ENCODE measurements at places on chromosomes 12 and 14. TPM values are rescaled to one million over a fixed set of nuclear protein-coding genes. Genes with fewer than 3 reads are reported as not detected.

Gene RASSF3
- total RNA-seq = 37.7 TPM

Gene DIO2
- total RNA-seq = 3.3 TPM

Gene BHLHE41
- 2.3 TPM for total RNA-seq

Gene SIRT4
- total RNA-seq = 2.5 TPM

Gene NUP37
- total RNA-seq = 38.3 TPM

Gene VWF
- total RNA-seq = 0.26 TPM

Gene FGD6
- total RNA-seq = 5.6 TPM

Gene MYO1H
- not detected for total RNA-seq

Gene FOXN4
- total RNA-seq = not detected

DNA sequence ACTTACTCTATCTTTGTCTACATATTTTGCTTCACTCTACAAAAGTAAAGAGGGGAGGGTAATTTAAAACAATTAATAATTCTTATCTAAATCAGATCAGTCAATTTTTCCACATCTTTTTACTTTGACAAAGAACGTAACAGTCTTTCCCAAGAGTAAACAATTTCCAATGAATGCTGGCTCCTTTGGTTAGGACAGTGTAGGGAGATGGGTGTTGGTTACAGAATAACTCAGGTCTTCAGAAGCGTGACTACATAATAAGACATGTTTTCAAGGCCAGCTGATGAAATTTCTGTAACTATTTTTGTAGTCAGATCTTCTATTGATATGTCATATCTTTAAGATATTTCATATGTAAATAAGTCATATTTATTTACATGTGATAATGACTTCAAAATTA, 183.0 kb upstream of the CAND1 start:
- no peak for DNase-seq
- H3K27me3 ChIP-seq = no peaks in the 10 kb centered on the region
- H3K4me1 ChIP-seq = no peaks in the 10 kb centered on the region
- H3K27ac ChIP-seq = no peak overlapping the region

DNA sequence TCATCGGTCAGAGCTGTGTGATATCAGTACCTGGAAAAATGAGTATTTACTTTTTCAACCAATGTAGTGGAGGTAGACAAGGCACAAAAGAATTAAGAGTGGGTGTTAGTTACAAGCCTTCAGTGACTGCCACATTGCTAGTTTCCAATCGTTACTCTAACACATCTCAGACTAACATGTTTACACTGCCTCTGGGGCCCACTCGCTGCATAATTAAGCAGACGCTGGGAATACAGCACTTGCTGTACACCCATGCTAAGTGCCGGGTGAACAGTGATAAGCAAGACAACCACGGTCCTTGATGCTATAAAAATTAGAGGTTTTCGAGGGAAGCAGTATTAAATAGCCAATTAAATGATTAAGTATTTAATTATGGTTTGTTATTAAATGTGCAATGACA, 1147.6 kb downstream of the AACS start:
- H3K4me1 ChIP-seq = no peaks in the 10 kb centered on the region
- no peaks in the 10 kb centered on the region for H3K27me3 ChIP-seq
- no peak overlapping the region for H3K4me3 ChIP-seq
- DNase-seq = no peak
- H3K36me3 ChIP-seq = no peaks in the 10 kb centered on the region

DNA sequence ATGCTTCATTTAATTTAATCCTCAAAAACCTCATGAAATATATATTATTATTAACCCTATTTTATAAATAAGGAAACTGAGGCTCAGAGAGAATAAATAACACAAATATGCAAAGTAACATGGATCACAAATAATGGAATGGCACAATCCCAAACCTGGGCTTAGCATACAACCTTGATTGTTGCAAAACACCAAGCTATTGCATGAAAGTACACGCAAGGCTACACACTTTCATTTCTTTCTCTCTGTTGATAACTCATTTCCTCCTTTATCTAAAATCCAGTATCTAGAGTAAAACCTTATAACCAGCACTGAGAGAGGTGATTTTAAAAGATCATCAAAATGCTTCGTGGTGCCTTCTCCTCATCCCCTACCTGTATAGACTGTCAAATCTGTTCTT, 2.8 kb upstream of the DAAM1 start:
- peaks cover 3% of the 10 kb centered on the region for H3K4me1 ChIP-seq
- DNase-seq = no peak
- no peak overlapping the region for H3K27ac ChIP-seq
- no peak overlapping the region for H3K4me3 ChIP-seq
- H3K36me3 ChIP-seq = no peaks in the 10 kb centered on the region
- H3K27me3 ChIP-seq = no peaks in the 10 kb centered on the region

DNA sequence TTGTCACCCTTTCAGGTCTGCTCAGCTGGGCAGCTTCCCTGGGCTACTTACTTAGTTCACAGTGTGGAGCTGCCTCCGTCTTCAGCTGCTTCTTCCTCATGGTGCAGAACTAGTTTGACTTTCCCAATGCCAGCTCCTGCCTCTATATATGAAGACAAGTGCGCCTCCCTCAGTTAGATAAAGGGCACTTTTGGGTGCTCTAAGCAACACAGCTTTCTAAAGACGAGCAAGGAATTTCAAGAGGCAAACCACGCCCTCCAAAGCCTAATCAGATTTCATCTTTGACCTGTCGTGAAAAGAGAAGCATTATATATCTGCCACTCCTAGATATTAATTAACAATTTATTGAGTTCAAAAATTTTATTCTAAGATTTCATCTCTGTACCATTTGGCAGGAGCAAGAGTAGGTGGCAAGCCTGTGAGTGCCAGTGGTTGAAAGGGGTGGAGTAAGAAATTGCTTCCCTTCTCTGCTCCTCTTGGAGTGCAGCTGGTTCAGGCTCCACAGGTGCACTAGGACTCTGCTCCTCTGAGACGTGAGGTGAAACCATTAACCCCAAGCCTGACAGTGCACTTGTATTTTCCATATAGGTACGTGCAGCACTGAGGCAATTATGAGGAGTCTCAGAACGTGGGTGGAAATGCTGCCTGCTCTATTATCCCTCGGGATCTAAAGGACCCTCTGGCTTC, 2.1 kb upstream of the SLC11A2 start:
- H3K36me3 ChIP-seq = no peaks in the 10 kb centered on the region
- no peaks in the 10 kb centered on the region for H3K27me3 ChIP-seq
- no peak overlapping the region for H3K4me3 ChIP-seq
- no peak overlapping the region for H3K27ac ChIP-seq

GRCh38 chr12:93019975-93020630, 91.0 kb upstream of the EEA1 start:
- DNase-seq = no peak
- H3K36me3 ChIP-seq = no peaks in the 10 kb centered on the region
- no peak overlapping the region for H3K4me3 ChIP-seq
- H3K4me1 ChIP-seq = no peaks in the 10 kb centered on the region

DNA sequence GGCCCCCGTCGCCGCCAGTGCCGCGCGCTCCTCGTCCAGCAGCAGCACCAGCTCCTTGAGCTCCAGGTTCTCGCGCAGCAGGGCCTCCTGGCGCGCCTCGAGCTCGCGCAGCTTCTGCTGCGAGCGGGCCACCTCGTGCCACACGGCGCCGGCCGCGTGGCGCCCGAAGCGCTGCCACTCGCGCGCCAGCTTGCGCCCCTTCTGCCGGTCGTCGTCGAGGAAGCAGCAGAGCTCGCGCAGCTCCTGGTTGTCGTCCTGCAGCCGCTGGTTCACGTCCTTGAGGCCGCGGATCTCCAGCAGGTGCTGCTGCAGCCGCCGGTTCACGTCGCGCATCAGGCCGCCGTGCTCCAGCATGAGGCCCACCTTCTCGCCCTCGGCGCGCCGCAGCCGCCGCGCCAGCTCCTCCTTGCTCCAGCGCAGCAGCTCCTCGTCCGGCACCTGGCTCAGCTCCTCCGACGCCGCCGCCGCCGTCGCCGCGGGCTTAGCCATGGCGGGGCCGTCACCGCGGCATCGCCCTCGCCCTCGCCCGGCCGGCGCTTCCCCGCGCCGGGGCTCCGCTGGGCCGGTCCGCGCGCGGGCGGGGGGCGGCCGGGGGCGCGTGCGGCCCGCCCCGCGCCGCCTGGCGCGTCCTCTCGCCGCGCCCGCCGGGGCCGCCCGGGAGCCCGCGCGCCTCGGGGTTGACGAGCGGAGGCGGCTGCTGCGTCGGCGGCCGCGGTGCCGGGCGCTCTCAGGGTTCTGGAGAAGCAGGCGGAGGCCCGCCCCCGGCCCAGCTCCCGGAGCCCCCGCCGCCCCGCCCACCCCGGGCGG, at the start of gene CCDC85C:
CCDC85C (minus strand) TSS at position 737 of the 807 bp plus-strand sequence; CDS start at position 489, 248 bp downstream.
- H3K4me1 ChIP-seq = peaks cover 3% of the 10 kb centered on the region
- no peaks in the 10 kb centered on the region for H3K27me3 ChIP-seq
- peak within 1 kb of the TSS; percentile 56 for H3K27ac ChIP-seq
- no peaks in the 10 kb centered on the region for H3K36me3 ChIP-seq

DNA sequence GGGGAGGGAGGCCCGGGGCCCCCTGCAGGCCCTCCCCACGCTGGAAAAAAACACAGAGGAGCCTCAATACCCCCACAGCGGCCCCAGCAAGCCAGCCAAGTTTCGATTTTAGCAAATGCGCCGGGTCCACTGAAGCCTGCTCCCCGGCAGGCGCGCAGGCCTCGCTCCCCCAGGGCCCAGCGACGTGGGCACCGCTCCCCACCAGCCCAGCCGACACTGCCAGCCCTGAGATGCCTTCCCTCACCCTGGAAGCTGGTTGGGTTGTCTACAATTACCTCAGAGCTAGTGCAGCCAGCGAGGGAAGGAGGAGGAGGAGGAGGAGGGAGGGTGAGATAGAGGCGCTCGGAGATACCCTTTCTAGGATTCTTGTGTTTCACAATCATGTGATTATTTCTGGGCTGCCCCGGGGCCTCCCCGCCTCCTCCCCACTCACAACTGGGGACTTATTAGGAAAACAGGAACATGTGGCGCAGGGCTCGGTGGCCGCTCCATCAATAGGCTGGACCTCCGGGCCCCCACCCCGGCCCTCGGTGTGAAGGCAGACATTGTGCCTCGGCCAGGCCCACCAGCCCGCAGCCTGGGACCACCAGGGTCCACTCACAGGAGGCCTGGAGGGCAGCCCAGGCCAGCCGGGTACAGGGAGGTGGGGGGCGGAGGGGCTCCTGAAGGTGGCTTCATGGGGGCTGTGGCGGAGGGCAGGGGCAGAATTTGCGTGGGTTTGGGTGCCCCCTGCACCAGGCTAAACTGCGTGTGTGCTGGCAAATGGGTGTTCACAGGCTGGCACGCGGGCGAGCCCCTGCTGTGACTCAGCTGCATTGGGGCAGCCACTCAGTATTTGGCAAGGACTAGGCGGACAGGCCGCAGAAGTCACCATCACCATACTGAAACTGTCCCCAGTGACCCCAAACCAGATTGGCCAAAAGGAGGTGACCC, 109.9 kb downstream of the NCOR2 start:
- peaks cover 27% of the 10 kb centered on the region for H3K4me1 ChIP-seq
- H3K36me3 ChIP-seq = peaks cover 11% of the 10 kb centered on the region
- no peak overlapping the region for H3K4me3 ChIP-seq
- H3K27ac ChIP-seq = peak overlapping the region; percentile 13

GRCh38 chr14:32109676-32110547, 32.8 kb downstream of the ARHGAP5 start:
- no peaks in the 10 kb centered on the region for H3K27me3 ChIP-seq
- no peak overlapping the region for H3K27ac ChIP-seq
- no peaks in the 10 kb centered on the region for H3K4me1 ChIP-seq
- peak; percentile 93 for DNase-seq

DNA sequence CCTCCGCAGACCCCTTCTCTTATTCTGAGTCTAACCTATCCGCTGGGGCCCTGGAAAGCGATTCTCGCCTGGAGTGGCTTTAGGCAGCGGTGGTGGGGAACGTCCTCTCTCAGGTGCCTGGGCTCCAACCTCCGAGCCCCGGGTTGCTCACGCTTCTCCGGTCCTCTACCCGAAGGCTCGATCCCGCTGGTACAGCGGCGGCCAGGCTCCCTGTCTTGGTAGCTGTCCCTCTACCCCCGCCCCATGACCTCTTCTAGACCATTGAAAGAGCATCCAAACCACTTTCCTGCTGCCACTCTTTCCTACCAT, 505 bp upstream of the HEBP1 start:
- DNase-seq = no peak
- peak overlapping the region; percentile 72 for H3K4me3 ChIP-seq
- H3K27me3 ChIP-seq = no peaks in the 10 kb centered on the region
- H3K27ac ChIP-seq = peak overlapping the region; percentile 81
- no peaks in the 10 kb centered on the region for H3K36me3 ChIP-seq

- H3K4me1 ChIP-seq = no peaks in the 10 kb centered on the region
- H3K27ac ChIP-seq = no peak overlapping the region
- no peaks in the 10 kb centered on the region for H3K27me3 ChIP-seq
- no peak overlapping the region for H3K4me3 ChIP-seq
Measured at GRCh38 chr12:131223791-131224225, 270.1 kb downstream of the ADGRD1 start.

DNA sequence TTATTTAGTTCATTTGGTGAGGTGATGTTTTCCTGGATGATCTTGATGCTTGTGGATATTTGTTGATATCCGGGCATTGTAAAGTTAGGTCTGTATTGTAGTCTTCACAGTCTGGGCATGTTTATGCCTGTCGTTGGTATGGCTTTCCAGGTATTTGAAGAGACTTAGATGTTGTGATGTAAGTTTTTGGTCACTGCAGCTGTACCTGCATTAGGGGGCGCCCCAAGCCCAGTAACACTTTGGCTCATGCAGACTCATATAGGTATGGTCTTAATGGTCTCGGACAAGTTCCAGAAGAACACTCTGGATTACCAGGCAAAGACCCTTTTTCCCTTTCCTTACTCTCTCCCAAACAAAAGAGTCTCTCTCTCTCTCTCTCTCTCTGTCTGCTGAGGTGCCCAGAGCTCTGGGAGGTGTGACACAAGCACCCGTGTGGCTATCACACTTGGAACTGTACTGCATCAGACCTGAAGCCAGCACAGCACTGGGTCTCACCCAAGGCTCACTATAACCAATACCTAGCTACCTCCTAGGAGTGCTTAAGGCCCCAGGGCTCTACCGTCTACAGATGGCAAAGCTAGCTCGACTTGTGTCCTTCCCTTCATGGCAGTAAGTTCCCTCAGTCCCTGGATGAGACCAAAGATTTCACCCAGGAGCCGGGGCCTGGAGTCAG, 425.8 kb upstream of the ATXN7L3B start:
- DNase-seq = no peak
- no peaks in the 10 kb centered on the region for H3K36me3 ChIP-seq
- no peak overlapping the region for H3K4me3 ChIP-seq
- no peaks in the 10 kb centered on the region for H3K4me1 ChIP-seq
- no peaks in the 10 kb centered on the region for H3K27me3 ChIP-seq

DNA sequence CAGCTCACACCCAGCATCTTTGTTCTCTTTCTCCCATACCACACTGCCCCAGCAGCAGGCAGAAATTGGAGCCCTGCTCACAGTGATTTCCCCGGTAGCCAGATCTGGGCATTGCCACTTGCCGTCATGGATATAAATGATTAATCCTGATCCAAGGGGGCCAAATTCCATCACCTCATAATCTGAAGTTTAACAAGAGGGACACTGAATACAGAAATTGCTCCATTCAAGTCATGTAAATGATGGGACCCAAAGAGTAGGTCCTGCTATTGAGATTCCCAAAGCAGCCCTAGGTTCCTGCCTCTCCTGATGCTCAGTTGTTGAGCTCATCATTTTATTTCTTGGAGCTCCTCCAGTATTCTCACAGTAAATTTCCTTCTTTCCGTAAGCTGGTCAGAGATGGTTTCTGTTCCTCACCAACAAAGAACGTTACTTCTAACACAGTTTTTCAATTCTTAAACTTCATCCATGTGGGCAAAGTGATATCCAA, 11.7 kb downstream of the ITPR2 start:
- H3K4me3 ChIP-seq = no peak overlapping the region
- H3K27ac ChIP-seq = no peak overlapping the region
- peak; percentile 66 for DNase-seq
- H3K27me3 ChIP-seq = no peaks in the 10 kb centered on the region

- DNase-seq = peak; percentile 60
- no peak overlapping the region for H3K4me3 ChIP-seq
- H3K27me3 ChIP-seq = no peaks in the 10 kb centered on the region
- no peaks in the 10 kb centered on the region for H3K4me1 ChIP-seq
Measured at GRCh38 chr12:67853204-67853603, 136.0 kb upstream of the IFNG-AS1 start.

- H3K27me3 ChIP-seq = no peaks in the 10 kb centered on the region
- no peak overlapping the region for H3K27ac ChIP-seq
- no peak for DNase-seq
- H3K4me1 ChIP-seq = peaks cover 6% of the 10 kb centered on the region
Measured at GRCh38 chr12:52236386-52237050, 3.5 kb downstream of the KRT7 start.
